ENCODE measurements at places on chromosomes 12 and 14.

DNA sequence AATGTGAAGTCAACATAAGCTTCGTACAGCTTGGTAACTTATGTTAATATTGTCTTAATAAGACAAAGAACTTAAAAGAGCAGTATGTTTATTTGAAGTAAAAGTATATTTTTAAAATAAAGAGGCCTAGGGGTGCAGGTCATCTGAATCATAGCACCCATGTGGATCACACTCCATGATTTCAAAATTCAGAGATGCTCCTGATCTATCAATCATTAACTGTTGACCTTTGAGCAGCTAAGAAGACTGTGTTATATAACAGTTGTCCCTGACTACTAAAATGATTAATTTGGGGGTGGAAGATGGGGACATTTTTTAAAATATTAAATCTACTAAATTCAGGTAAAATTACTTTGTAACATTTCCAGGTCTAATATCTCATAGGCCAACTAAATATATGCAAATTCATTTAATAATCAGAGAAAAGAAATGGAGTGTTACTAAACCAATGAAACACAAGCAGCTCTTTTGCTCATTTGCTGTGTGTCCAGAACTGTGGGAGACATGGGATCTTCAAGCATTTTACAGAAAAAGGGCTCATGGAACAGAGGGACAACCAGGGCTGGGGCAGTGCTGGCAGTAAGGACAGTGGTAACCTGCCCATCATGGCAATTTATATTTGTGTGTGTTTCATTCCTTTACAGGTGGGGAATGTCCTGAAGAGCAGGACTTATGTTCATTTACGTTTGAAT, 120.7 kb upstream of the PCED1B start:
- no peak for DNase-seq

DNA sequence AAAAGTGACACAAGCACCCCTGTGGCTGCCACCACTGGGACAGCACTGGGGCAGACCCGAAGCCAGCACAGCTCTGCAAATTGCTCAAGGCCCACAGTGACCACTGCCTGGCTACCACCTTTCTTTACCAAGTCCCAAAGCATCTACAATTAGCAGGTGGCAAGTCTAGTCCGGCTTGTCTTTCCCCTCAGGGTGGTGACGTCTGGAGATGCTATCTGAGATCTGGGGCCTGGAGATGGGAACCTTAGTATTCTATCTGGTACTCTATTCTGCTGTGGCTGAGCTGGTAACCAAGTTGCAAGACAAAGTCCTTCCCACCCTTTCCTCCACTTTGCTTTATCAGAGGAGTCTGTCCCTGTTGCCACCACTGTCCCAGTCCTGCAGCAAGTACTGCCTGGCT, 1010.1 kb upstream of the FLRT2 start:
- no peak for DNase-seq

- DNase-seq = no peak
Measured at GRCh38 chr12:95551913-95552516, 739 bp upstream of the USP44 start.

DNA sequence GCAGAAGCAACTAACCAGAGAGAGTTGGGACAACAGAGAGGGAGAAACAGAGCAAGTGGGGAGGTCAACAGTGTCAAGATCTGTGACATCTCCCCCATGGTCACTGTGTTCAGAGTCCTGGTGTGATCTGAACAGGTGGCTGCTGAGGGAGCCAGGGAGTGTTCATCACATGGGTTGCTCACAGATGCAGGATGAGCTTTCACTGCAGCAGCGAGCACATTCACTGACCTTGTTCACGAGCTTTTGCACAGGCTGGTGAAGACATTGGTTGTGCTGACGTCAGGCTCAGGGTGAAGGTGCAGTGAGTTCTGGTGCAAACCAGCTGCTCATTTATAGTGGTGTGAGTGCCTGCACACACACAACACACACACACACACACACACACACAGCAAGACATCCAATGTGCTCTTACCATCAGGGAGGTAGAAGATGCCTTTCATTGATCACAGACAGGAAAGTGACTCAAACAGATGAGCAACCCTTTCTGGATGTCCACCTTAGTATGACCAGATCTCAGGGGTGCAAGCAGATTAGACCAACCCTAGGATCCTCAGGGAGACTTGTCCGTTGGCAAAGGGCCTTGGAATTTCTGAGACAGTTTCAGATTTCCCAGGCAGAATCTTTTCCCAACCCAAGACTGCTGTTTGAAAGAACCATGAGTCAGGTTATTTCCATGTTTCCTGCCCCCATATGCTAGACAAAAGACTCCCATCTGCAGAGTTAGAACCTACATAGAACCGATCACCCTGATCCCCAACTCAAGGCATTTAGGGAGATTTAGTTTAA, 44.3 kb upstream of the OR10AD1 start:
- no peak for DNase-seq

- DNase-seq = no peak
Measured at GRCh38 chr14:71583705-71584104, 348.5 kb upstream of the RGS6 start.

DNA sequence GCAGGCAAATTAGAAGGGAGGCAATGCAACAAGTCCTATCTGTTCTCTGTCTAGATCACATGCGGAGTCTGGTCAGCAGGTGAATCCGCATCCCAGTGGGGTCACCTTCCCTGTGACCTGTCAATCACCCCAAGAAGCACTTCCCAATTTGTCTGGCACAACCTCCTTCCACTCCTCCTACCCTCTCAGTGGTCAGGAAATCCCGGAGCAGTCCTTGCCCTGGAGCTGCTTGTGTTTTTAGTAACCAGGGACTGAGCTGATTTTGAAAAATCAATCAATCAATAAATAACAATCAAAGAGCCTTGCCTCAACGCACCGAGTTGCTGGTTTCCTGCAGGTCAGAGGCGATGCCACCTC, 572 bp upstream of the ACSS3 start:
- no peak for DNase-seq

- no peak for DNase-seq
Measured at GRCh38 chr12:104974626-104975290, 11.4 kb upstream of the NOPCHAP1 start.

GRCh38 chr14:60204843-60205774, 39.9 kb upstream of the DHRS7 start:
- no peak for DNase-seq
